ENCODE measurements at places on chromosomes 16 and 17.
A peak's percentile ranks its signal among the peaks of the same experiment; 100 is the strongest.

DNA sequence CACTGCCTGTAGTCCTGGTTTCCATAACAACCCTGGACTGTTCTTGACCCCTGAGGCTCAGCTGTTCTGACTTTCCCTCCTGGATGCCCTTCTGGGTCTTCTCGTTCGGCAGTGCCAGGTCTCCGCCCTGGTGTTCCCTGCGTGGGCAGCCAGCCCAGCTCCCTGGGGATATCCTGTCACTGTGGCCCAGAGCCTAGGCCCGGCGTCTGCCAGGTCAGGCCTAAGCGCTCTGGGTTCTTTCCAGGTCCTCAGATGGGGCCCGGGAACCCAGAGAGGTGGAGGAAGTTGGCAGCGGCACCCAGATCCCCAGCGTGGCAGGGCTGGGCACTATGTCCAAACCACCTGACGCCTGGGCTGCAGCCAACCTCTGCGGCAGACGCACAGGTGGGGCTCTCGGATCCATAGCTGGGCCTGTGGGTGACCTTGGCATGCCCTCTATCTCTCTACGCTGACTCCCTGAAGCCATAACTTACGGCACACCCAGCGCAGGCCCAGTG, 12.5 kb upstream of the ATP2A3 start:
- DNase-seq = no peak

DNA sequence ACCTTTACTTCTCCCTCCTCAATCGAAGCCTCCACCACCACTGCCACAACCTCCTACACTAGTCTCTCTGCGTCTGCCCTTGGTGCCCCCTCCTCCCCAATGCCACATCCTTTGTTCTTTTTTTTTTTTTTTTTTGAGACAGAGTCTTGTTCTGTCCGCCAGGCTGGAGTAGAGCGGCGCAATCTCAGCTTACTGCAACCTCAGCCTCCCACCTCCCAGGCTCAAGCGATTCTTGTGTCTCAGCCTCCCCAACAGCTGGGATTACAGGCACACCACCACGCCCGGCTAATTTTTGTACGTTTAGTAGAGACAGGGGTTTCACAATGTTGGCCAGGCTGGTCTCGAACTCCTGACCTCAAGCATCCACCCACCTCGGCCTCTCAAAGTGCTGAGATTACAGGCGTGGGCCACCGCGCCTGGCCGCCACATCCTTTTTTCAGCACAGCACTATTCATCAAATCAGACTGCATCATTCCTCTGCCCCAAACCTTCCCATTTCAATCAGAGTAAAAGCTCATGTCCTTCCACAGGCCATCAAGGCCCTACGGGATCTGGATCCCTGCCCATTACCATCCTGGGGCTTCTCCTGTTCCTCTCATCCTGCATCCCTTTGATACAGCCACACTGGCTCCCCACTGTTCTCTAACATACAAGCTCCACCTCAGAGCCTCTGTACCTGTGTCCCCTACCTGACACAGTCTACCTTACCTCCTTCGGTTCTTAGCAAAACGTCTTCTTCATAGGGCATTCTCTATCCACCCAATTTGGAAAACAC, 2.0 kb downstream of the KLHL11 start:
- peak; percentile 36 for DNase-seq

DNA sequence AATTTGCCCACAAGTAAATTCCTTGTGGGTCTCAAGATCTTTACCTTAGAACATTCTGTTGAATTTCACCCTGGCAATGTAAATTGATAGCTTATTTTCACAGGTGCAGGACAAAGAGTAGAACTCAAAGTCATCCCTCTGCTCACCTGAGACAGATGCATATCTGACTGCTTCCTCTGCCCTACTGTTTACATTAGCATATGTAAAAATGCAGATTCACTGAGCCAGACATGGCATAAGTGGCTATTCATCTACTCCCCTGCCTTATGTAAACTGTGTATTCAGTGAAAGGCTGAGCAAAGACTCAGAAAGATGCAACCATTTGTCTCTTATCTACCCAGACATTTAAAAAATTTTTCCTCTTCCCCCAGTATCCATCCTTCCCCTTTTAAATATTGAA, 22.3 kb upstream of the MILR1 start:
- DNase-seq = no peak

DNA sequence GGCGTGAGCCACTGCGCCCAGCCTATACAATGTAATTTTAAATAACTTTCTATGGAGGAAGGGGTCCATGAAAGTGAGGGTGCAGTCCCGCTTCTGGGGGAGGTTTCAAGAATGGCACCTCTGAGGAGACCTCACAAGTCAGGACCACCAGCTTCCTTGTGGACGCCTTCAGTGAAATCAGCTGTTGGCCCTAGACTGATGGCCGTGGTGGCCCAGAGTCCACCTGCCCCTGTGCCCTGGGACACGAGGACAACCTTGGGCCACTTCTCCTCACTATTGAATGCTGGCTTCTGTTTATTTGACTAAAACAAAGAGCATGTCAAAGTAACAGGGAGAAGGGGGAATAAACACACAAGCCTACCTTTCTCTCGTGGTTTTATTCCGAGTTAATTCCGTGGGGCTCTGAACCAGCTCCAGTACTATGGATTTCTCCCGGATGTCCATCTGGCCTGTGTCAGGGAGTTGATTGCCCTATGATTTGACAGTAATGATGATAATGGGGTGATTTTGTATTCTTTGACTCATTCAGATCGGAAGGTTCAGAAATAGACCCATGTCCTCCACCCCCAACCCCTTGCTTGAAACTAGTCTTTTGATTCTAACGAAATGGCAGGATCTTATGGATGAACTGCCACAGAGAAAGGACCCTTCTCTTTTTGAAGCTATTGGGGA, 8.6 kb upstream of the CBX4 start:
- no peak for DNase-seq

GRCh38 chr17:80023481-80024205, 12.0 kb downstream of the TBC1D16 start:
- no peak for DNase-seq

- no peak for DNase-seq
Measured at GRCh38 chr16:23068079-23068736, 81.0 kb downstream of the USP31 start.

DNA sequence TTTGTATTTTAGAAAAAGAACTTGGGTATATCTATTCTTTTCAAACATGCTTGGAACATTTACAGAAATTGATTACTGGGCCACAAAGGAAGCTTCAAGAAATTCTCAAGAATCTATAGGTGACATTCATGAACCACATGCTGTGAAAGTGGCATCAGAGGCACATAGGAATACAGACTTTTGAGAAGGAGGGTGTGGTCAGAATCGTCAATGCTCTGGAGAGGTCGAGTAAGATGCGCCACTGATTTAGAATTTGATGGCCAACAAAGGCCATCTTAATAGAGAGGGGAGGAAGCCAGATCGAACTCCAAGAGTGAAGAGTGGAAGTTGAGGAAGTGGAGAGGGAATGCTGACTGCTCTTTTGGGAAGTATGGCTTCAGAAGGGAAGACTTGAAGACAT, 3.5 kb upstream of the NSMCE1 start:
- DNase-seq = no peak

DNA sequence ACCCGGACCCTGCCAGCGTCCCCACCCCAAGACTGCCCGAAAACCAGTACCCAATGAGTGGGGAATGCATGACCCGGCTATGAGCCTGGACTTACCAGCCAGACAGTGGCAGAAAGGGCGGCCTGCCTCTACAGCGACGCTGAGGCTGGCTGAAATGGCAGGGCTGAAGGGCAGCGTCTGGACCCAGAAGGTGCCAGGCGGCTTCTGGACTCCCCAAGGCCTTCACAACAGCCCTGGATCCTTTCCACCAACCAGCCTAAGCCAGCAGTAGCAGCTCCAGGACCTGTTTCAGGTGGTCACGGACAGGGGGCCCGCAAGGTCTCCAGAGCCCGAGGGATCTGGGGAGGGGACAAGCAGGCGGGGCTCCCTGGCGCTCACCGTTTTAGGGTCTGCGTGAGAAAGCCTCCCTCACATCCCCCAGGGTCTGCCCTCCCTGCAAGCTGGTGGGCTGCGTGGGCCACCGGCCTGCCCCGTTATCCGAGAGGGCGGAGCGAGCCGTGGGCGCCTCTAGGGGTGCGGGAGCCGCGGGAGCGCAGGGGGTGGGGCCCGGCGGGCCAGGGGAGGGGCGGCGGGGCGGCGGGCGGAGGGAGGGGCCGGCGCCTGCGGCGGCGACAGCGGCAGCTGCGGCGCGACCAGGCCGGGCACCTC, at the start of gene RIPOR1:
RIPOR1 (plus strand) TSS at position 608 of the 648 bp plus-strand sequence. CDS start 9,618 bp downstream, outside the sequence.
- peak; percentile 36 for DNase-seq

GRCh38 chr17:76150712-76151622, 9.9 kb upstream of the FOXJ1 start:
- no peak for DNase-seq

DNA sequence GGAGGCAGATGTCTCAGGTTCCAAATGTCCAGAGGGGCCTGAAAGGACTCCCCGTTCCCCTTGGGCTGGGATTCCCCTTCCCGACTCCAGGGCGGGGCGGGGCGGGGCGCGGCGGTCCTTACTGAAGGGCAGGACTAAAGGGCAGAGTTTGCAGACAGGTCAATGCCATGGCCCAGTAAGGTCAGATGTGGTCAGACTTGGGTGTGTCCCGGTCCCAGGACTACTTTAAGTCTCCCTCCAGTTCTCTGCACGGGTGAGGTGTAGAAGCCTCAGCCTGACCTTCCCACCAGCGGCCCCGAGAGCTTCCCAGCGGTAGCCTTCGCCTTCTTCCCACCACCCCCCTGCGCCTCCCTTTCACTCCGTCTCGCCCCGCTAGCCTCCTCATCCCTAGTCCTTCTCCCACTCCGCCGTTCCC, 532 bp downstream of the KDM6B start:
- DNase-seq = no peak

- DNase-seq = peak; percentile 49
Measured at GRCh38 chr16:71230122-71230845, at the start of gene HYDIN. HYDIN (minus strand) TSS chr16:71230722; CDS start chr16:71186895, 43,827 bp downstream.

GRCh38 chr17:28878158-28878910, 19.2 kb downstream of the FLOT2 start:
- no peak for DNase-seq

GRCh38 chr17:75440738-75441448, 15.5 kb upstream of the TMEM94 start:
- no peak for DNase-seq

- DNase-seq = no peak
Measured at GRCh38 chr16:50318796-50319578, 49.8 kb downstream of the BRD7 start.

GRCh38 chr17:39818358-39819000, 45.6 kb downstream of the IKZF3 start:
- DNase-seq = peak; percentile 19

DNA sequence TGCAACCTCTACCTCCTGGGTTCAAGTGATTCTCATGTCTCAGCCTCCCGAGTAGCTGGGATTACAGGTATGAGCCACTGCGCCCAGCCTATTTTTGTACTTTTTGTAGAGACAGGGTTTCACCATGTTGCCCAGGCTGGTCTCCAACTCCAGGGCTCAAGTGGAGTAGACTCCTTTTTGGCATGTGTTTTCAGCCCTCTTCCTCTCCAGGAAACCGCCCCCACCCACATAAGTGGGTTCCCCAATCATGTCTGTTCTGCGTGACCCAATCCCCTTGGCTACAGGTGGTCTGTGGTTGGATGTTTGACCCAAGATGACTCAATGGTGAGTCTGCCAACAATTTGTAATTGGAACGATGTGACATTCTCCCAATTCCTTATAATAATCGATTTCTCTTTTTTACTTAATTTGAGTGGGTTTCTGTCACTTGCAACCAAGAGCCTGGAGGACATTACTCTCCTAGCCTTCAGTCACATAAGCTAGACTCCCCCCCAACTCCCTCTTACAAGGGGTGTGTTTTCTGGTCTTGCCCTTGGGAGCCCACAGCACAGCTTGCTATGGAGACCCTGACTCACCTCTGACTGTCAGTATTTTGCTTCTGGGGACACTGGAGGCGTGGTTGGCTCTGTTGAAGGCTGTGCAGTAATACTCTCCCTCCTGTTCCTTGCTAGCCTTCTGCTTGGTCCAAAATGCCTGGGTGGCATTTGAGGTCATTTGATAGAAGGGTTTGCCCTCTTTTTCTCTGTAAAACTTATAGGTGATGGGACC, 34.9 kb downstream of the PECAM1 start:
- DNase-seq = no peak

GRCh38 chr17:14340857-14341754, 40.2 kb downstream of the HS3ST3B1 start:
- DNase-seq = no peak

GRCh38 chr16:81946206-81946605, 65.1 kb downstream of the SDR42E1 start:
- DNase-seq = no peak

DNA sequence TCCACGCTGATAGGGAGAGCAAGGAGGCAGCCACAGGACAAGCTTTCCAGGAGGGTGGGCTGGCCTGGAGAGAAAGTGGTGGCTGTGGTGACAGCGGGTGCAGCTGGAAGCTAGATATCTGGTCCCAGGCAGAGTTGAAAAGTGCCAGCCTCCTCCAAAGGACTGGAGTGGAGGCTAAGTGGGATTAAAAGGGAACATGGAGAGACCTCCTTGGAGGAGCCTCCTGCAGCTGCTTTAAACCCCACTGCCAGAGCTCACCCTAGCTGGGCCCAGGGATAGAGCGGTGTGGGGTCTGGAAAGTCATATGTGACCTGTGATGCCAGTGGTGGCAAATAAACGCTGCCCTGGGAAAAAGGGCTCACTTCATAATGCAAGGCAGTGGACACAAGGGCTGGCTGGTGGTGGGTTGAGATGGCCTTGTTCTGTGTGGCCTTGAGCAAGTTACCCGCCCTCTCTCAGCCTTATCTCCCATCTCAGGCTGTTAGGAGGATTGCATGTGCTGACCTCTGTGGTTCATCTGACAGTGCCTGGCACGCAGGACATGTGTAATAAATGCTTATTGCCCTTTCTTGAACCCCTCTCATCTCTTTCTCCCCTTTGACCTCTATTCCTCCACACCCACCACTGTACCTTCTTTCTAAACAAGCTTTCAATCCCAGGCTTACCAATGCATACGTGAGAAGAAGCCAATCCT, 61.0 kb upstream of the LGALS9 start:
- DNase-seq = no peak

GRCh38 chr17:11807606-11808005, 189.7 kb downstream of the ZNF18 start:
- no peak for DNase-seq

DNA sequence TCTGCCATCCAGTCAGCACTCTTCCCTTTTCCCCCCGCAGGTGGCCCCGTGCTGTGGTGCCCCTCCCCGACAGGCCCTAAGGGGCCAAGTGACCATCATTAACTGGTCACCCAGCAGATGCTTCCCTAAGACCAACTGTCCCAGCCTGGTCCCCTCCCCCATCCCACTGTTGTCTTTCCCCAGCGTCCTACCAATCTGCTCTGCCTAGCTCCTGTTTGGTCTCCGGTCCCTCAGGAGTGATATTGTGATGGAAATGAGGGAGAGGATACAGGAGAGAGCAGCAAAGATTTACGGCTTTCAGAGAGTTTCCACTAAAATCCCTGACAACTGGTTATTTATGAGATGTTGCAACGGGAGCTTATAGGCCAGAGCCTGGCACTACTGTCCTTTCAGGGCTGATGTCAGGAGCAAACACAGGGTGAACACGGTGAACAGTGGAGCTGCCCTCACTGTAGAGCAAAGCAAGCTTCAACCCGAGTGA, 1.4 kb upstream of the TTLL6 start:
- DNase-seq = no peak

- no peak for DNase-seq
Measured at GRCh38 chr16:88850531-88851199, 6.1 kb downstream of the GALNS start.

GRCh38 chr17:68048996-68049395, 13.5 kb downstream of the KPNA2 start:
- DNase-seq = no peak

GRCh38 chr16:10202649-10203048, 20.4 kb upstream of the GRIN2A start:
- no peak for DNase-seq
